ENCODE measurements at places on chromosomes 4 and X. TPM values are rescaled to one million over a fixed set of nuclear protein-coding genes. Genes with fewer than 3 reads are reported as not detected.

The DRD5 gene
- not detected for total RNA-seq

The ANXA3 gene
- 321 TPM for total RNA-seq

The SEL1L3 gene
- total RNA-seq = 155 TPM

The TCEAL6 gene
- total RNA-seq = not detected

The GPC4 gene
- total RNA-seq = 5.3 TPM

The HERC5 gene
- 2.2 TPM for total RNA-seq

The TRIM75 gene
- not detected for total RNA-seq

The GDPD2 gene
- not detected for total RNA-seq
